ENCODE measurements at places on chromosomes 1 and 21.
A peak's percentile ranks its signal among the peaks of the same experiment; 100 is the strongest.

- DNase-seq: no peak
Observed at GRCh38 chr1:64986903-64987871, 20.8 kb upstream of the JAK1 start.

GRCh38 chr1:174898102-174898797, 101.5 kb upstream of the CACYBP start:
- no peak for DNase-seq

- DNase-seq: peak; percentile 37
Observed at GRCh38 chr1:110634455-110635311, 28.5 kb upstream of the KCNA2 start.

DNA sequence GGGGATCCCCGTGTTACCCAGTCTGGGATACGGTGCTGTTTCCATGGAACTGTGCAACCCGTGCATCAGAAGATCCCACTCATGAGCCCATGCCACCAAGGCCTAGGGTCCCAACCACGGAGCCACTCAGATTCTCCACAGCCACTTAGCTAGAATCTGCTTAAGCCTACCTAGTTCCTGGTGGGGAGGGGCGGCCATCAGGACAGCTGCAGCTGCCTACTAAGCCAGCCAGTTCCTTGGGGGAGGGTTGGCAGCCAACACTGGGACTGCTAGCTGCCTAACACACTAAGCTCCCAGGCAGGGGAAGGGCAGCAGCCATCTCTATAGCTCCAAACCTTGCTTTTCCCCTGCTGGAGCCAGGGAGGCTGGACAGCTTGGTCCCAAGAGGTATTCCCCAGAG, 549.2 kb upstream of the BRINP3 start:
- no peak for DNase-seq

DNA sequence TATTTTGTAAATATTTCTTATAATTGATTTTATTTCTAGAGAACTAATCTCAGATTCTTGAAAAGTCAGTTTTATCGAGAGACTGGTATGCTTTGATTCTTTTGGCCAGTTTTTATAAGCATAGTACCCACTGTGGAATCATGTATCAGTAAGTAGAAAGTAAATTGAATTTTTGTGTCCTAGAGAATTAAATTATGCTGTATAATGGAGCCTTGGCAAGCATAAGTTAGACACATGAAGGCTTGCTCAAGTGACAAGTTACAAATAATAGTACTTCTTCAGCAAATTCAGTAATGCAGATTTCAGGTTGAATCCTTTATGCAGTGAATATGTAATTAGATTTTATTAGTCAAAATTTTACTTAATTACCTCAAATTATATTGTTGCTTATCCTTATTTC, 40.1 kb downstream of the ADGRL2 start:
- DNase-seq: no peak

DNA sequence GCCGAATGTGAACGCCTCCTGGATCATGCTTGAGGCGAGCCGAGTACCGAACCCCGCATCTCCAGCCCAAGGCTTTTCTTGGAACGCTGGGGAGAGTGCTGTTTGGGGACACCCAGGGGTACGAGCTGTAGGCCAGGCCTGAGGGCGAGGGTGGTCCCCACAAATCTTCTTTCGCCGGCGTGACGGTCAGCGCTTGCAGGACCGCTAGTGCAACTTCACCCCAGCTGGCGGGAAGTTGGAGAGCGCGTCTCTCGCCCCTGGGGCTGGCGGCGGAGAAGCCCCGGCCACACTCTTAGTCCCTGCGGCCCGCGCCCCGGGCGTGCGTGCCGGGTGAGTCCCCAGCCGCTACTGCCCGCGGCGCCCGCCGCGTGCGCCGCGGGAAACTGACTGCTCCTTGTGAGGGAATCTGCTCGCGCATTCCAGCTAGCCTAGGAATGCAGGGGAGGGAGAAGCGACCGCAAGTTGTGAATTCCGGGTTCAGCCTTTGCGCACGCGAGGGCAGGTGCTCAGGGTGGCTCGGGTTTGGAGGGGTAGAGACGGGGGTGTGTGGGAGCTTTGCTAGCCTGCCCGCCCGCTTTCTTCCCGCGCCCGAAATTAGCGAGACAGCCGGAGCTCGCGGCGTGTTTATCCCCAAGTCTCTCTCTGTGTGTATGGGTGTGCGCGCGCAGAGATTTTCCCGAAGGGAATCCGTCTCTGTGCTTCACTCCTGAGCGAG, 884 bp downstream of the LHX4 start:
- no peak for DNase-seq

DNA sequence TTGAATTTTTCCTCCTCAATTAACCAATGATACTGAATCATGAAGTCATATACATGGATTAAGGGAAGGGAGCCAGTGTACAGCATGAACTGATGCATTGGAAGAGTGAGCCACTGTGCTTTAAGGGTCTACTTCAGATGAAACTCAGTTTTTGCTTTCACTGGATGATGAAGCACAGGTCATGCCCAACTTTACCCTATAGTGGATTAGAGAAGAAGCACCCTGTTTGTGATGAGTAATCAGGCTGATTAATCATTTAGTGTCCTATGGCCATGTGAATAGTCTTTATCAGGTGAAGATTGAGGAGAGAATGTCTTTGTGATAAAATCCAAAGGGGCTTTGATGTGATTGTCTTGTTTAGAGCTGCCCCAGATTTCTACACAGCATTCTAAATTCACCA, 24.7 kb upstream of the LAMC1 start:
- DNase-seq: no peak

DNA sequence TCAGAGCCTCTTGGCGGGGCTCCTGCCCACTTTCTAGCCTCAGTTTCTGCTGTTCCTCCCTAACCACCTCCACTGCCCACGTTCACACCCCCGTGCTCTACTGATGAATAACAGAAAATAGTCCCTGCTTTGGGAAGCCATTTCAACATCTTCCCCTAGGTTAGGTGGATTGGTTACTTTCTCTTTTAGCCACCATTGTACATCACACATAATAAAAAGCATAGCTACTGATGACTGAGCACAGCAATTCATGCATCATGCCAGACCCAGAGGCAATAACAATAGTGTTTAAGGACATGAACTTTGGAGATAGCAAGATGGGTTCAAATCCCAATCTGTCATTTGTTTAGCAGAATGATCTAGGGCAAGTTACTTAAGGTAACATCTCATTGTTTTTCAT, 74.6 kb downstream of the COLGALT2 start:
- DNase-seq: no peak

- no peak for DNase-seq
Observed at GRCh38 chr1:8089535-8090228, 63.6 kb upstream of the ERRFI1 start.

DNA sequence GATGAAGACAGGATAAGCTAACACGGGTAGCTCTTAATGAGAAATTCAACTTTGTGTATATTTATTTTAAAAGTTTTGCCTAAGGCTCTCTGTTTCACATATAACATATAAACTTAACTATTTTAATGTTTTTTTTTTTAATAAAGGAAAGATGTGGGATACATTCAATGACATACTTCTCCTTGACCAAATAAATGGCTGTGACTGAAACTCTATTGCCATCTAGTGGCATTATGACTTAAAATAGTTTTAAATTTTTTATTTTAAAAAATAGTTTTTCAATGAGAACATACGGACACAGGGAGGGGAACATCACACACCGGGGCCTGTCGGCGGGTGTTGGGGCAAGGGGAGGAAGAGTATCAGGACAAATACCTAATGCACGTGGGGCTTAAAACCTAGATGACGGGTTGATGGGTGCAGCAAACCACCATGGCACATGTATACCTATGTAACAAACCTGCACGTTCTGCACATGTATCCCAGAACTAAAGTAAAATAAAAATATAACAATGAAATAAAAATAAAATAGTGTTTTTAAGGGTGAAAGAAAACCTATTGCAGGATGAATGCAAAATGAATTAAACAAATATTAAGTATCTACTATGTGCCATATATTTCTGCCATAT, 83.4 kb downstream of the LYST start:
- no peak for DNase-seq

GRCh38 chr21:27369978-27370571, 403.2 kb upstream of the ADAMTS5 start:
- DNase-seq: no peak

DNA sequence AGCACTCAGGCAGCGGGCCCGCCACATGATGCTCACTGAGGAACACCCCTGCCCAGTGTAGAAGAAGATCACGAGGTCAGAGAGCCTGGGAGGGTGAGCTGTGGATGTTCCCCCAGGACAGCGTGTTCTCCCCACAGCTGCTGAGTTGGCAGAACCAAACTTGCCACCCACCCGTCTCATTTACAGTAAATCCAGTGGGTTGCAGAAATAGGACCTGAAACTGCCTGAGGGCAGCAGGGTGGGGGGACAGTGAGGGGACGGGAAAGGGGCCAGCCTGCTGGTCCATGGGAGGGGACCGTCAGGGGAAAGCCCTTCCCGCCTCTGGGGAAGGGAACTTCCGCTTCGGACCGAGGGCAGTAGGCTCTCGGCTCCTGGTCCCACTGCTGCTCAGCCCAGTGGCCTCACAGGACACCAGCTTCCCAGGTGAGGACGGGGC, at the start of gene C1QB:
Gene C1QB (plus strand): TSS at position 356 of the 436 bp plus-strand sequence. CDS start 6,227 bp downstream, outside the sequence.
- DNase-seq: no peak

- no peak for DNase-seq
Observed at GRCh38 chr1:8718850-8719361, 98.5 kb downstream of the RERE start.

- no peak for DNase-seq
Observed at GRCh38 chr1:69321311-69321710, 246.4 kb upstream of the LRRC7 start.

DNA sequence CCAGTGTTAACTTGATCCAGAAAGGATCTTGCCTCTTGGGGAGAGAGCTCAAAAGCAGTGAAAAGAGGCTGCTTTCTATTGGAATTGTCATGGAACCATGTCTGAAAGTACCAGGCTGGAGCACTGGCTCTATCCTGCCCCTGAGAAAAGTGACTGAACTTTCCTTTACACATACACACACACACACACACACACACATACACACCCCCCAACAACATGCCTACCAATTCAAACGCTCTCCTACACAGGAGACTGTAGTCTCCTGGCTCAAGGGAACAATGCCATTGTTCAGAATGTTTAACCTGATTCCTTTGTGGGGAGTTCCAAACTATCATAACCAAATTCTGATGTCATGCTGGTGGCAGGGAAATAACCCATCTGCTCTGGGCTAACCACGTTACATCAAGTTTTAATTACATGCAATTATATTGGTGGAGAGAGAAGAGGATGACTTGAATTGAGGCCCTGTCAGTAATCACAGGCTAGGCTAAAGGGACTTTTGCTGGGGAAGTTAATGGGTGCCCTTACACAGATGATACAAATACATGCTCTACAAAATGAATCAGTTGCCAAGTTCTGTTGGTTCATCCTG, 52.3 kb upstream of the DUSP10 start:
- DNase-seq: no peak

GRCh38 chr1:3881193-3881480, 18.9 kb downstream of the C1orf174 start:
- no peak for DNase-seq

GRCh38 chr1:206472024-206472423, 1.7 kb downstream of the IKBKE start:
- no peak for DNase-seq

- no peak for DNase-seq
Observed at GRCh38 chr1:214557952-214558735, 6.7 kb upstream of the PTPN14 start.

- no peak for DNase-seq
Observed at GRCh38 chr1:55143684-55144083, 71.5 kb downstream of the USP24 start.

DNA sequence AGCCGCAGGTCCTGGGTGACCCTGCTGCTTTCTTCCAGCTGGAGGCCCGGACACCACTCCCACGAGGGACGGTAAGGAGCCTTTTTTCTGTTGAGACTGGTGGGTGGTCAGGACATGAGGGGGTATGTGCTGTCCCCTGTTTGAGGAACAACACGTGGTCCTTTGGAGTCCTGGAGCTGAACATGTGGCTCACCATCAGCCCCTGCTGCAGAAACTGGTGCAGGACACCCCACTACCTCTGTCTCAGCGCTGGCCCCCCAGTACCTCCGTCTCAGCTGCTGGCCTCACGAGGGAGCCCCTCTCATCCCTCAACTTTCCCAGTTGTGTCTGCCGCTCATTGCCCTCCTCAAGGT, 34.7 kb downstream of the SLC19A1 start:
- DNase-seq: no peak

GRCh38 chr1:246820666-246821065, 96.5 kb downstream of the SCCPDH start:
- no peak for DNase-seq

- DNase-seq: no peak
Observed at GRCh38 chr1:152398812-152399698, 15.0 kb downstream of the CRNN start.

- DNase-seq: no peak
Observed at GRCh38 chr1:218828125-218828650, 345.5 kb upstream of the LYPLAL1 start.

DNA sequence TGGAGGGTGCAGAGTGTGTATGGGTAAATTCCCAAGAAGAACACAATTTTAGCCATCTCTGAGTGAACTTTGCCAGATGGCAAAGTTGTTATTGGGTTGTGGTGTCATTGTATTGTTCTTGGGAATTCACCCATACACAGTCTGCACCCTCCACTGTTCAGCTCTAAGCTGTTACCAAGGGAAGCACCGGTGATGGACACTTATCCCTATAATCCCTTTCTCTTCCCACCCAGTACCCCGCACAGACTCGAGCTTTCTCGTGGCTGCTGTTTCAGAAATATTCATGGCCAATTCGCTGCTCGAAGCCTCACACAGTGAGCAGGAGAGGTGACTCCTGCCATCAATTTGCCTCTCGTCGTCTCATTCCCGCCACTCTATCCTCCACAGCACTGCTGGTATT, 95.7 kb upstream of the PALMD start:
- no peak for DNase-seq

GRCh38 chr1:67614511-67614934, 70.5 kb upstream of the GADD45A start:
- DNase-seq: no peak

DNA sequence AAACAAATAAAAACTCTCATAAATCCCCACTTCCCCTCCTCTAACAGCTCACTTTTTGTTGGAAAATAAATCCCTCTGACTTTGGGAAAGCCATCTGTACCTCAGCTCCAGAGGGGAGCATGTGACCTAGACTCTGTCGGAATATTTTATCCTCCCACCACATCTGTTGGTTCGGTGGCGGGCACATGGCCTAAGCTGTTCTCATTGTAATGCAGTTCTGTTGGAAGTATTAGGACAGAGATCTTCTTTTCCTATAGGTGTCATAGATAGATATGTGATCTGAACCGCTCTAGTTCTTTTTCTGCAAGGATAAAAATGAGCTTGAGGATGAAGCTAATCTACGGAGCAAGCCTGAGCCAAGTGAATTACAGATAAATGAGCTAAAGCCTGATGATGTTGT, 50.5 kb upstream of the EPS8L3 start:
- no peak for DNase-seq

GRCh38 chr1:204110894-204111633, 38.1 kb downstream of the SOX13 start:
- no peak for DNase-seq

DNA sequence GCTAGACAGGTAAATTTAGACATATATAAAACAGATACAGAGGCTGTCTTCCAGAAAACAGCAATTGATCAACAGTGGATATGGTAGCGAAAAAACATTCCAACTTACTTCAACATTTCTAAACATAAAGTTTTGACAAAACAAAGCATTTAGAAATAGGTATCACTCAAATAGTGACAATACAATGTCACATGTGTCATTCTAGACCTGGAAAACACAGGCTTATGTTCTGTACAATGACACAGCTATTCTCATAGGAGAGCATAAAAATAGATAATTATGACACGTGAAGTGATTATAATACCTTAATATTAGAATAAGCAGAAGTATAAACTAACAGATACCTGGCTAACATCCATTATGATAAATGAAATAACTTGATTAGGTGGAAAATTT, 8.0 kb upstream of the DCAF6 start:
- no peak for DNase-seq

- no peak for DNase-seq
Observed at GRCh38 chr1:203117611-203118575, 9.6 kb upstream of the ADORA1 start.
